Dorsolateral prefrontal cortex (tissue), 122 donors: ENCODE measurements at places on chromosomes 11 and 22. TPM values are rescaled to one million over a fixed set of nuclear protein-coding genes. Genes with fewer than 3 reads are reported as not detected.

Gene PIWIL4
- 5.6 TPM for total RNA-seq

- DNase-seq, result no peak
Observed at GRCh38 chr11:68099474-68100405, 21.4 kb downstream of the CHKA start.

DNA sequence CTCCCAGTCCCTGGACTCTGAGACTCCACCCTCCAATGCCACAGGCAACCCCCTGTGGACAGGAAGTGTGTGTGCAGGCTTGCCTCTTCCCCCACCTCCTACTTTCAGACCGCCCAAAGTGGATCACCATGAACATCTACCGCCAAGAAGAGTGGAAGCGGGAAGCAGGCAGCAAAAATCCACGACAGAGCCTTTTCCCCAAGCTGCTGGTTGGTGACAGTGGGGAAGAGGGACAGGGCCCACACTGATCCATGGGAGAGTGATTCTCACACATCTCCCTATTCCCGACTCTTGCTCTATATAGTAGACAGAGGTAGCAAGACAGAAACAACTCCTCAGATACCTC, 53.4 kb upstream of the SPATA19 start:
- DNase-seq, result no peak

- DNase-seq, result no peak
Observed at GRCh38 chr11:66066751-66067150, 3.3 kb upstream of the PACS1 start.

- DNase-seq, result no peak
Observed at GRCh38 chr22:41576877-41577276, 12.8 kb downstream of the PMM1 start.

DNA sequence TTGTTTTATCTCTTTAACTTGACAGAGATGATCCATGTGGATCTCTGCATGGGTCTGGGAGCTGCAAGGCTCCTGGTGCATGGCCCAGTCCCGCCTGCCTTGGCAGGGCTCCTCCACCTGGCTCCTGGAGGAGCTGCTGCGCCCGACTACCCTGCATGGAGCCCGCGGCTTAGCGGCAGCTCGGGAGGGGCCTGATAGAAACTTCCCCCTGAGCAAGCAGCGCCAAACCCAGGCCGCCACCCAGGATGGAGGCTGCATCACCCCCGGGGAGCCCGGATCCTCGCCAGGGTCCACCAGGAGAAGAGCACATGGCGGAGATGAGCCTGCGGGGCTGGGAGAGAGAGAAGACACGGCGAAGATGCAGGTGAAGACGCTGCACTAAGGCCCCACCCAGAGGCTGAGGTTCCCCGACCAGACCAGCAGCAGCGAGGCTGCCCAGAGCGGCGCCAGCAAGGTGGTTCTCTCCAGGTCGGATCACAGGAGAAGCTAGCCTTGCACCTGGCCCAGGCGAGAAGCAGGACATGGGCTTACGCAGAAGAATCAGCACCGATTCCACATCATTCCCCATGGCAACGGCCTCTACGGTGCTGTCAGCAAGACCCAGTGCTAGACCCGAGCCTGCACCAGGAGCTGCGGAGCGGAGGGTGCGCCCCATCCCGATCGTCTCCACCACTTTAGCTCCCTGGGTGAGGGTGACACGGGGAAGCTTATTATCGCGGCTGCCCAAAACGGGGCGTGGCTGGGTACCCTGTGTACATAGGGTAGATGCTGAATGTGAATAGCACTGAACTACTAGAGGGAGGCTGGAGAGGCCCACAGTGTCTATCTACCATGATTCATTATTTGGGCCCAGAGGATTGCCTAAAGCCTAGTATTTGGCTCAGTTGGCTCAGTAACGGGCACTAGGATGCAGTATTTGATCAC, 41.3 kb upstream of the VPREB1 start:
- DNase-seq, result no peak

- DNase-seq, result no peak
Observed at GRCh38 chr22:39233710-39234471, 10.9 kb downstream of the PDGFB start.

GRCh38 chr11:46391578-46392420, at the start of gene CHRM4:
Gene CHRM4, minus strand, starts transcription at chr11:46391776. Its CDS starts 5,219 bp downstream, at chr11:46386557.
- peak; percentile 75 for DNase-seq

Gene PHF21B
- total RNA-seq, result 10.3 TPM

DNA sequence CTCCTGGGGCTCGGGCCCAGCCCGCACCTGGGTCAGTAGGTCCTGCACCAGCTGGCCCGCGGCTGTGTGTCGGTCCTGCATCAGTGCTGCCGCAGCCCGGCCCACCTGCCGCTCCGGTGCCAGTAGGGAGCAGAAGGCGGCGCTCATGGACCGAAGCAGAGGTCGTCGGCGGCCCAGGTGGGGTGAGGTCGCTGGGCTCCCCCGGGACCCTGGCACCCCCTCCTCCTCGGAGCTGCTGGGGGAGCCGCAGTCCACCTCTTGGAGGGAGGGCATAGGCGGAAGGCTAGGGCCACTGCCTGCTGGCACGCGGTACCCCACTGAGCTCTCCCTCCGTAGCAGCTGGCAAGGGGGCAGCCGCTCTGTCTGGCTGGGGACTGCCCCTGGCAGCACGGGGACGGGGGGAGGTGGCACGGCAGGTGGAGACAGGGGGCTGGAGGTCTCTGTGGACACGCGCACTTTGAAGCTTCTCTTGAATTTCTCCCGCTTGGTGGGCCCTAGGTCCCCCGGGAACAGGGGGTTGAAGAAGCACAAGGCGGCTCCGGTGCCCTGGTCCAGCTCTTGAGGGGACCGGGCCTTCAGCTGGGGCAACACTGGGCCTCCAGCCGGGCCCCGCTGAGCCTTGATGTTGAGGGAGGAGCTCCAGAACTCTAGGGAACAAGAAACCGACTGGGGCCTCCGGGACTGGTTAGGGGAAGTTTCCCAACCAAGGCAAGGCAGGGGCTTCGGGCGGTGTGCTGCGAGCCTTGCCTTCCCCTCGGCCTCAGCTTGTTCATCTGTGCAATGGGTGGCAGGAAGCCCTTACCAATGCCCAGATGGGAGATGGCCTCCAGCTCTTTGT, 1.4 kb downstream of the RIN1 start:
- DNase-seq, result no peak

GRCh38 chr11:62337303-62338181, at the start of gene ASRGL1:
Gene ASRGL1, plus strand, starts transcription at chr11:62337448. Its CDS starts 530 bp downstream, at chr11:62337978.
- DNase-seq, result peak; percentile 89

DNA sequence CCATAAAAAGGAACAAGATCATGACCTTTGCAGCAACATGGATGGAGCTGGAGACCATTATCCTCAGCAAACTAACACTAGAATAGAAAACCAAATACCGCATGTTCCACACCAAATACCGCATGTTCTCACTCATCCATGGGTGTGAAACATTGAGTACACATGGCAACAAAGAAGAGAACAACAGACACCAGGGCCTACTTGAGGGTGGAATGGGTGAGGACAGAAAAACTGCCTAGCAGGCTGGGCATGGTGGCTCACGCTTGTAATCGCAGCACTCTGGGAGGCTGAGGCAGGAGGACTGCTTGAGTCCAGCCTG, 12.3 kb downstream of the EHD1 start:
- DNase-seq, result no peak
